Thyroid gland (tissue), 4 donors: ENCODE measurements at places on chromosomes 6 and 20.

DNA sequence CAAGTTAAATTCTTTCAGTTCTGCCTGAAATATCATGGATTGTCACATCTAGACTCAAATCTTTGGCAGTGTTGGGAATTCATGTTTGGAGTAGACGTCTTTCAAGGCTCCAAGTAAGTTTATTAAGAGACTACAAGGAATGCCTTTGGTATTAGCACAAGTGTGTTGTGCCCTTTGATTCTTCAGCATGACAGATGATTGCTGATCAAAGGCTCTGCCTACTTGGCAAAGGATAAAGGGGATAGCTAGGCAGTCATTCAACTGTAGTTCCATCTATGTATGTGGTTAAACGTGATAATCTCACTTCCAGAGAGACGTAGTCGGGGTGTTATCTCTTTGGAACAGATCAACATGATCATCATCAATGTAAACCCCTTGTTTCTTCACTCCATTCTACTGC lies 86.2 kb downstream of the SPTLC3 start:
- no peak for DNase-seq

GRCh38 chr6:136551103-136551502 lies 881 bp upstream of the MAP7 start:
- DNase-seq = peak; percentile 47

DNA sequence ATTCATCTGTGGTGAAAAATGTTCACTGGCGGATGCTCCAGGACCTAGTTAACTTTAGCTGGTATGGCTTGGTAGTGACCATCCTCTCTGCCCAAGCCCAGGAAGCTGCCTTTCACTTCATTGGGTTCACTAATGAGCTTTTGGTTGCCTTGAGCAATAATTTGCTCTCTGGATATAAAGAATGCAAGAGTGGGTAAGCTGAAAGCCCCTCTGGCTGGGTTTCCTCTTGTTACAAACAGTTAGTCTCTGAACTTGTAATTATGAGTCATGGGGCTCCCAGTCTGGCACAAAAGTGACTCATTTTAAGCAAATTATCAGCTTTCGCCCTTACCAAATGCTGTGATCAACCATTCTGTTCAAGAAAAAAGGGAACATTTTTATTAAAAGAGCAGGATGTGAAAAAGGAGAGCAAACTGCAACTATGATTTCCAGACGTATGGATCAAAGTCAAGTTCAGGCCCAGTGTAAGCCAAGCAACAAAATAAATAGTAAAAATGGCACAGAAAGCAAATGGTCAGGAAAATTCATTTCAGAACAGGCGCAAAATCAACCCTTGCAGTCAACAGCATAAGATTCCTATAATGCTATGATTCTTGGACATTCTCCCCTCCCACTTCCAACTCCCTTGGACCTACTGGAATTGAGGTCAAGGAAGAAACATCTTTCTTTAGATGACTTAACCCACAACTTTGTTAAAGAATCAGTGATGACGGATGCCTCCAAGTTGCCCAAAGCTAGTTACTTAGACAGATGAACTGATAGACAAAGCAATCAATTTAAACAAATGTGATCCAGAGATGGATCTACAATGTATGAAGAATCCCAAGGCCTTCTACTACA lies 130.0 kb upstream of the KCNK16 start:
- no peak for DNase-seq

DNA sequence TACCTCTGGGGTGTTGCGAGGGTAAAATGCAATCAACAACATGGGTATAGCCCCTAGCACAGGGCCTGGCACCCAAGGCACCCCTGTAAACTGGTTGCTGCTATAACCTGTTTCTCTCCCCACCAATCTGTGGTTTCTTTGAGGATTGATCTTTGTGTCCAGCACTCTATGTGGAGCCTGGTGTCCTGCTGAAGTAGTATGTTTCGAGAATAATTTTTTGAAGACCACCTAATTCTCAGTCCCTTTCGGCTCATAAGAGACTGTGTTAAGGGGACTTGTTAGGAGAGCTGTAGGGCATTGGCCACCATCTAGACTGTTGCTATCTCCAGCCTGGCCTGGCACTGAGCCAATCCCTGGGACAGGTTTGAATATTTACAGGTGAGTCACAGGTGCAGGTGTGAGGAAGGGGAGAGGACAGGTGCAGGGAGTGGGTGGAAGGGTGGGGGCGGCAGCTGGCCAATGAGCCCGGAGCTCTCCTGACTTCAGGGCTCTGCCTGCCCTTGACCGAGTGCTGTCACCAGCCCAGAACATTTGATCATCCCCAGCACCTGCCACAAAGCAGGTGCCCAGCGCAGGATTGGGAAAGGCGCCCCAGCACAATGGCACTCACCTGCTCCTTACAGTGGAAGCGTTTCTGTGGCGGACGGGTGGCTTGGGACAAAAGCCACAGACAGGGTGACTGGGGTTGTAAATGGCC lies 8.1 kb upstream of the C20orf144 start:
- peak; percentile 81 for DNase-seq

GRCh38 chr6:12903246-12903645 lies 186.7 kb downstream of the PHACTR1 start:
- no peak for DNase-seq

GRCh38 chr6:106005013-106005412 lies 81.1 kb upstream of the PRDM1 start:
- no peak for DNase-seq

GRCh38 chr6:21824431-21825177 lies 231.1 kb downstream of the SOX4 start:
- no peak for DNase-seq

DNA sequence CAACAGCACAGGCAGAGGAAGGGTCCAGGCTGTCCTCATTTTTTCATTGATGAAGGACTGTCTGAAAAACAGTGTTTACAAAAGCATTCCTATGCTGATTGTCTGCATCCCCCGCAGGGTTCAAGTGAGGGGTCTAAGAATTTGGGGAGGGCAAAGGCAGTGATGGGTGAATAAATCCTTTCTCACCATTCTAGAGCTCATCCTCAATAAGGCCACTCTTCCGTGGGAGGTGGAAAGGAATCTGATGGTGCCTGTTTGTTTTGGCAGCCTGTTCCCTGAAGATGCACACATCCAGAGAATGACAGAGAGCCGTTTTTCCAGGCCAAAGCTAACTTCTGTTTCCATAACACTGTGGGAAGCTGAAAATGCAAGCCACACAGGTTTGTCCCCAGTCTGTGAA lies 164.5 kb downstream of the MOXD1 start:
- DNase-seq = no peak

GRCh38 chr6:82589509-82590206 lies 226.0 kb downstream of the TPBG start:
- DNase-seq = peak; percentile 15

DNA sequence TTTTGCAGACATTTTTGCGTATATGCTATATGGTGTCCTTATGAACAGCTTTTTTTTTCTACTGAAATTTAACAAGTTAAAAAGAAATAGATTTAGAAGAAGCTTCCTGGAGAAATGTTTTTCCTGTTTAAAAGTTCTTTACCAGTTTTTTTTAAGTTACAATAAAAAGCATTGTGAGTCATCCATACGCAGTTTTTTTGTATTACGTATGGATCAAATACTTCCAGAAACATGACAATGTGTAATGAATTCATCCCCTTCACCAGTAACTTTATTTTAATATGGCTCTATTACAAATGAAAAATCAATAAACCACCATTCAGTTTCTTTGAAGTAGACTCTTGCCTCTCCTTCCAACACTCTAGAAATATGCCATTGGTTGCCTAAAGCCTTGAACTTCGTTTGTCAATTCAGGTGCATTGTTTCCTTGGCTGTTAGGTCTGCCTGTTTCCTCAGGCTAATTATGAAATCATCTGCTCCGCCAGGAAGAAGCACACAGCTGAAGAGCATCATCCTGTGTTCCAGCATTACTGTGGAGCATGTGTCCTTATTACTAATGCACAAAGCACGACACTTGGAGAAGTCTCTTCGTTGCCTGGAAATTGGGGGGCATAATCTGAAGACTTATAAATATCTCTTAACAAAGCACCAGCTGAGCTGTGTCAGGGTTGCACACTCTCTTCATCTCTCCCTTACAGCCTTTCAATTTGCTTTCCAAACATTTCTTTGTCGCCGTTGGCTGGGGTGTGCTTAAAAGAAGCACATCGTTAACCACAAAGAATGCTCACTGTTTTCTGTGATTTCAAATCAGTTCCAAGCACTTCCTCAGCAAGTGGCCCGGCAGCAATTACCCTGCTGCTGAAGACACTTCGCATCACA lies 9.6 kb downstream of the MOXD1 start:
- peak; percentile 36 for DNase-seq

- no peak for DNase-seq
These were observed 64.7 kb downstream of the SASH1 start for GRCh38 chr6:148407372-148407771.

DNA sequence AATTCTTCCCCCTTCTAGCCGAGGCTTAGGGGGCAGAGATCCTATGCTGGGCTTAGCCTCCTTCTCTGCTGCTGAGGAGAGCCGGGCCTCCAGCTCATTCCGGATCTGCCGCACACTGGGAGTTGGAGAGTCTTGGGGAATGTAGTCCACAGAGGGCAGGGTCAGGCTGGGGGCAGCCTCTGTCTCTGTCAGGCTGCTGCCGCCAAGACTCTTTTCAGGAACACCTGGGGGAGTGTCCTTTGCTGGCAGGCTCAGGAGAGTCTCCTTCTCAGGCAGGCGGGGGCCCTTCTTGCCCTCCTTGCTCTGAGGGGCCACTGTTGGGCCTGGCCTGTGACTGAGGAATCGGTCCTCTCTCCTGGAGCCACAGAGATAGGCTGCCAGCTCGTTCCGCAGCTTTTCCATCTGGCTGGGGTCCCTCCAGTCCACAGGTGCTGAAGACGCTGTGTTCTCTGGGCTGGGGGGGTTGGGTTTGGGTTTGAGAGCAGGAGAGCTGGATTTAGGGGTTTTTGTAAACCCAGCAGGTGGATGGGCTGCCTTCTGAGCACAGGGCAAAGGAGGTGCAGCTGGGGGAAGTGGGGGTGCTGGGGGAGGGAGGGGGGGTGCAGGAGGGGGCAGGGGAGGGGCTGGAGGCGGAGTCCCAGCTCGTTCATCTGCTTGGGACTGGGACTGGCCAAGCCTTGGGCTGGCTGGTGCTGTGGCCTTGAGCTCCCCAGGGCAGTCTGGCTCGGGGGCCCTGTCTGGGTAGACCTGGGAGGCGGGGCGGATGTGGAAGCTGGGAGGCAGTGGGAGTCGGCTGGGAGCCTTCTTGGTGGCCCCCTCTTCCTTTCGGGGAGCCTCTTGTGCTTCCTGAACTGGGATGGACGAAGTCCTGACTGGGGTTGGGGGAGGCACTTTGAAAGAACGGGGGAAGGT lies 36.1 kb downstream of the C6orf132 start:
- DNase-seq = peak; percentile 59

DNA sequence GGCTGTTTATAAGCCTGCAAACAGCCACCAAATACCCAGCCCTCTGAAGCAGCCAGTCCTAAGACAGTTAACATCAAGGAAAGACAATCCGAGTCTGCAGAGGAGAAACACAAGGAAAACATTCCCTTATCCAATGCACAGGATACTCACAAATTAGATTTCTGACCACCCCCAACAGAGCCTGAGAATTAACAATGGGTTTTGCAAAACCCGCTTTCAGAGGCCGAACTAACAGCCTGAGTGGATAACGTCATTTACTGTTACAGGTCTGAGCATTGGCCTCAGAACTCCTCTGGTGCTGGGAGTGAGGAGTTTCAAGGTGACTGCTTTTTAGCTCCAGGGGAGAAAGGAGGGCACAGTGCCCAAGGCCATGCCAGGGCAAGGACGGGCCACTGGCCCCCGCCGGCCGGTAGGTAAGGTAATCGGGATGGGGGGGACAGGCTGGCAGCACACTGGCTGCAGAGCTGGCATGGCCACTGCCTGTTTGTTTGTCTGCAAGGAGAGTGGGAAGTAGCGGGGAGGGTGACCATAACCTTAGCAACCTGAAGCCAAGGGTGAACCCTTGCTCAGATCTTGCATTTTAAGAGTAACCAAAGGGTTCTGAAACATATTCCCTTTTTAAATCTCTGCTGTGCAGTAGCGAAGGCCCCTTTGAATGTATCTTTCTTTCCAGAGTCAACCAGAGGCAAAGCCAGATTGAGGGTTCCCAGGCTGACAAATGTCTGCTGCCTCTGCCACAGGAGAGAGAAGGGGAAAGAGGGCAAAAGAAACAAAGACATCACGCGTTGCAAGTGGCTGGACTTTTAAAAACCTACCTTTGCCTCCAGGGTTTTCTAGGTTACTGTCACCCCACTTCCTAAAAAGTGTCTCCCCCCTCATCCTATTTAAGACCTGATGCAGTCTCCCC lies 3.9 kb downstream of the ZMYND8 start:
- DNase-seq = peak; percentile 89

- no peak for DNase-seq
These were observed 2.9 kb downstream of the FBXO30 start for GRCh38 chr6:145811741-145812140.

- DNase-seq = no peak
These were observed 9.1 kb downstream of the CASS4 start for GRCh38 chr20:56420940-56421688.

DNA sequence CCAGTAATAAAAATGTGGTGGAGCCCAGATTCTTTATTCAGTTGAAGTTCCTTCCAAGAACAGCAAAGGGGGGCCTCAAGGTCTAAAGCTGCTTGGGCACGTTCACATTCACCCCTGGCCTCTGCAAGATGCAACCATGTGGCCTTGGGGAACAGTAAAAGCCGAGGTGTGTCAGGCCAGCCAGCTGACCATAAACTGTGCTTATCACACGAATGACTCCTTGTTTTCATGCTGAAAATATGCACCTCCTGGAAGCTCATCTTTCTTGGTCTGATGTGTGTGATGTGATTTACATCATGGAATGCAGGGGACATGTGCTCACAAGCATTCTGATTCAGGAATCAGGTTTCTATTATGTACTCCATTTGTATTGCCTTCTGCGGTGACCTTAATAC lies 211.6 kb upstream of the MARCKS start:
- DNase-seq = no peak

GRCh38 chr20:10522328-10522727 lies 87.2 kb downstream of the SLX4IP start:
- no peak for DNase-seq

- no peak for DNase-seq
These were observed 57.7 kb downstream of the PDE10A start for GRCh38 chr6:165605182-165605875.

DNA sequence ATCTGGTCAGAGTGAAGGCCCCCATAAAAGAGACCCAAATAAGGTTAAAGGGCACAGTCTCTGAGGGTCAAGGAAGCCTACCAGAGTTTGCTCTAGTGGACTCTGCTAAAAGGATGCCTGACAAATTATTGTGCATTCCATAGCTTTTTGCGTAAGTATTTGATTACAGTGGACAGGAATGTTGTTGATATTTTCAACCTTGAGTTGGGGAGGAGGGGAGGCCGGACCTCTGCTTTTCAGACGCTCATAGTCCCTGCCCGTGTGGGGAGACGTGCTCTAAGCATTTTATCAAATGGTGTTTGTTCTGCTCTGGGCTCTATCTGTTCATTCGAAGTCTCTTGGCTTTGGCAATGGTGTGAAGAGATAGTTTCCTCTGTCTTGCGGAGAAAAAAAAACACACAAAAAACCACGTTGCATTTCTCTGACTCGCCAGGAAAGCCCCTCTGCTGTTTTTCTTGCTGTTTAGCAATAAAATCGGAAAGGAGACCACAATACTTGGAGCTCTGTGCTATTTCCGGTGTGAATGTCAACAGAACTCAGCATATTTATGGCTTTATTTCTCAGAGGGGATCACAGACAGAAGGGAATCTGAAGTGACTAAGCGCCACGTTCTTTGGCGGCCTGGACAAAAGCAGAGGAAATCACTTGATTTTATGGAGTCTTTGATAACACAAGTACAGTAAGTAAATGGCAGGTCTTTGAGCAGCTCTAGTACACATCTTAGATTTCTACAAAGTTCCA lies 159.8 kb downstream of the ZFP64 start:
- no peak for DNase-seq
